ENCODE measurements at places on chromosomes 5 and 9. TPM values are rescaled to one million over a fixed set of nuclear protein-coding genes. Genes with fewer than 3 reads are reported as not detected.

- no peak for DNase-seq
Measured at GRCh38 chr9:136462664-136463063, 20.2 kb downstream of the SEC16A start.

- no peak for DNase-seq
Measured at GRCh38 chr5:79612667-79613198, 492 bp downstream of the TENT2 start.

Gene TAF11L7
- polyA plus RNA-seq = not detected

Gene FGF18
- not detected for polyA plus RNA-seq

DNA sequence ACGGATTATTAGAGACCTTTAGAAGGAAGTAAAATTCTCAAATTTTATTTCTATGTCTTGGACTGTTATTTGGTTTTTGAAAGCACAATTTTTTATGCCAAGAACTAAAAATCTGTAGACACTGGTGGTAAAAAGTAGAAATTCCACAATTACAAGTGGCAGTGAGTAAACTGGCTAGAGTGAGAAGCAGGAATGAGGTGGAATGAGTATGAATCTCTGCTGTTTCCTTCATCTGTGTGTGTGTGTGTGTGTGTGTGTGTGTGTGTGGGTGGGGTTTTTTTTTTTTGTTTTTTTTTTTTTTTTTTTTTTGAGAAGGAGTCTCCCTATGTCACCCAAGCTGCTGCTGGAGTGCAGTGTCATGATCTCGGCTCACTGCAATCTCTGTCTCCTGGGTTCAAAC lies 94.2 kb downstream of the TLE4 start:
- no peak for DNase-seq

Measured in liver (tissue), 10 donors.